Daoy (cell line): ENCODE measurements at places on chromosomes 6 and 20.

GRCh38 chr20:24577271-24577909, 108.0 kb downstream of the SYNDIG1 start:
- DNase-seq, result no peak

DNA sequence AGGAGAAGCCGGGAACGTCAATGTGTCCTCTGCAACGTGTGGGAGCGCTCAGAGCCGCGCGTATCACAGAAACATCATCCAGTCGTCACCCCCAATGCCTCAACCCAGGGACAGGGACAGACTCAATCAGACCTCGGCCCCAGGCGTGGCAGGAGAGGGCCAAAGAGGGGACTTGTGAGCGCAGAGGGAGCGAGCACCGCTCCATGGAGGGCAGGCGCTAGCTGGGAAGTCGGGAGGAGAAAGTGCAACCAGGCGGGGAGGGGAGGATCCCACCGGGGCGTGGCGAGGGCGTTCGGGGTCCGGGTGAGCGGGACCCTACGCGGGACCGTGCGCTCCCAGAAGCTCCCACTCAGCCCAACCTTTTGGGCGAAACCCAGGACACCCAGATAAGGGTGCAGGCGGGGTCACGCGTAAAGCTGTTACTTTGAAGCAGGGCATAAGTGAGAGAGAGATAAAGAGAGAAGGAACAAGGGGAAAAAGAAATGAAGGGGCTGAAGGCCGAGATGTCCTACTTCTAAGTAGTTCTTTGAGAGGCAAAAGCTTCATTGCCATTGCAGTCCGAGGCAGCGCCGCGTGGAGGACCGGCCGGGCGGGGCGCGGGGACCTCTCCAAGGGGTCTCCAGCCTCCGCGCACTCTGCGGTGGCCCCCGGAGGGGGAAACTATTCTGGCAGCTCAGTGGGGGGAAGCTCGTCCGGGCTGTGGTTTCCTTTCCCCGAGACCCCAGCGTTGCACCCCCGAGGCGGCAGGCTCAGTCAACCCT, 862 bp upstream of the SOBP start:
- DNase-seq, result peak; percentile 65

DNA sequence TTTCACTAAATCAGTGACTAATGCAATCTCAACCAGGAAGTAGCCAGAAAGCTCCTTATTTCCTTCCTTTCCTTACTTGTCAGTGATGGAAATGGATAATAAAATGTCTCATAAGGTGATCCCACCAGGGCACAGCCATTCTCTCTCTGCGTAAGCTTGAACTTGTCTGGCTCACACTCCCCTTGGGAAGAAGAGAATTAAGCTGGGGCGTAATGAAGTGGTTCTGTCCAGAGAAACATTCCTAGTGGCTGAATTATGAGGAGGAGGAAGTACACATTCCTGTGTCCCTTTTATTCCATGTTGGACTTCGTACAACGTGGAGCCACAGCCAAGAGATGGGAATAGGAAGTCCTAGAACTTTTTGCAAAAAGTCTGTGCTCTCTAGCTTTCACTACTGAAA, 93.7 kb downstream of the MTHFD1L start:
- DNase-seq, result no peak

DNA sequence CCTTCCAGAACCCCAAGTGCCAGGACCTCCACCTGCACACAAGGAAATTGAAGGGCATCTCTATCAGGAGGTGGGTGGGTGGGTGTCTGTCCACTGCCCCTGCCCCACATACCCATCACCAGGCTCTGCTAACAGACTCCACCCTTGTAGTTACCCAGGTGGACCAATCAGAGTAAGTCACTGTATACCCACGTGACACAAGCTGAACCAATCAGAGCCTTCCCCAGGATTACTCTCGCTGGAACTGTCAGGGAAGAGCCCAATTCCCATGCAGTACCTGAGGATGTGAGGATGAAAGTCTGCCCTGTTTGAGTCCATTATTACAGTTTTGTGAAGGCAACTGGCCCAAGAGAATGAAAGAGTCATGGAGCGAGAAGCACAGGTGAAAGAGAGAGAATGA, 4.2 kb downstream of the OCSTAMP start:
- DNase-seq, result no peak

GRCh38 chr6:49556429-49556837, 6.0 kb downstream of the C6orf141 start:
- peak; percentile 92 for DNase-seq

DNA sequence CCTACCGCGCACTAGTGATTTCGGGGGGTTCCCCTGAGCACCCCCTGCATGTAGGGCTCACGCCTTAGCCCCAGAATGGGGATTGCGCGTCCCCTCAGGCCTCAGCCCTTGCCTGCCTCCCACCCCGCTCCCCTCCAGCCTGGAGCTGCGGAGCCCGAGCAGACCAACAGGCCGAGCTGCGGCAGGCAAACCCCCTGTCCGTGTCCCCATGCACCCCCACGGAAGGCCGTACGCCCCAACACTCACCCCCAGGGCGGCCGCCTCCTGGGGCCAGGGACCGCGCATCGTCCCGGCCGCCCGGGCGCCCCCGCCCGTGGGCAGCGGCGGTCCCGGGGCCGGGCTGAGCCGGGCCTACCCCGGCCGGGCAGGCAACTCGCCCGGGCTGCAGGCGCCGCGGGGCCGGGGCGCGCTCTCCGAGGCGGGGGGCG, 1.2 kb upstream of the KCNB1 start:
- DNase-seq, result no peak

DNA sequence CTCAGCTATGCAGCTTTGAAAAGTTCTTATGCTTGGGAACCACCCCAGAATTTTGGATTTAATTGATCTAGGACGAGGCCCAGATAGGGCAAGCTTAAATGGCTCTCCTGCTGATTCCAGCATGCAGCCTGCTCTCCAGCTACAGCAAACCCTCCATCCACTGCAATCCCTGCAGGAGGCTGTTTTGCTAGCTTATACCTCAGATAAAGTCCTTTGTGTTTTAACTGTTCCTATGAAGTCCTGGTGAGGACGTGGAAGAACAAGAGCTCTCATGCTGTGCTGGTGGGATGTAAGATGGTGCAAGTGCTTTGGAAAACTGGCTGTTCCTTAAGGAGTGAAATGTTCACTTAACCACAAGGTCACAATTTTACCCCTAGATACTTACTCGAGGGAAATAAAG, 25.5 kb upstream of the NXT1 start:
- no peak for DNase-seq

- no peak for DNase-seq
Observed at GRCh38 chr6:6975459-6976111, 132.2 kb upstream of the RREB1 start.

DNA sequence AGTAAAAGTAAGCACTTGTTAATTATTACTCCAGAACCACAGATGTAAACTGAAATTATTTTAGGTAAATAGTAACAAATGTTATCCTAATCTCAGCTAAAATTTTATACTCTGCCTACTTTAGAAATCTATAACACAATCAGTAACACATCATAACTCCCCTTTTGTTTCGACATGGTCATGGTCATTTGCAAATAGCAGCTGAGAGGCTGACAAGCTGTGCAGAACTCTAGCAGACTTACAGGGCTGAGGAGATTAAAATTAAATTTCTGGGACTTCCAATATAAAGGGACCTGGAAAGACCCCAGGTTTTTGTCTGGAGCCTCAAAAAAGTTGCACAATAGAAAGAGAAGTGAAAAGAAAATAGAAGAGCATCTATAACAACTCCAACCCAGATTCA, 88.8 kb downstream of the PRL start:
- no peak for DNase-seq

GRCh38 chr6:90984066-90984465, 397.2 kb upstream of the MAP3K7 start:
- no peak for DNase-seq

DNA sequence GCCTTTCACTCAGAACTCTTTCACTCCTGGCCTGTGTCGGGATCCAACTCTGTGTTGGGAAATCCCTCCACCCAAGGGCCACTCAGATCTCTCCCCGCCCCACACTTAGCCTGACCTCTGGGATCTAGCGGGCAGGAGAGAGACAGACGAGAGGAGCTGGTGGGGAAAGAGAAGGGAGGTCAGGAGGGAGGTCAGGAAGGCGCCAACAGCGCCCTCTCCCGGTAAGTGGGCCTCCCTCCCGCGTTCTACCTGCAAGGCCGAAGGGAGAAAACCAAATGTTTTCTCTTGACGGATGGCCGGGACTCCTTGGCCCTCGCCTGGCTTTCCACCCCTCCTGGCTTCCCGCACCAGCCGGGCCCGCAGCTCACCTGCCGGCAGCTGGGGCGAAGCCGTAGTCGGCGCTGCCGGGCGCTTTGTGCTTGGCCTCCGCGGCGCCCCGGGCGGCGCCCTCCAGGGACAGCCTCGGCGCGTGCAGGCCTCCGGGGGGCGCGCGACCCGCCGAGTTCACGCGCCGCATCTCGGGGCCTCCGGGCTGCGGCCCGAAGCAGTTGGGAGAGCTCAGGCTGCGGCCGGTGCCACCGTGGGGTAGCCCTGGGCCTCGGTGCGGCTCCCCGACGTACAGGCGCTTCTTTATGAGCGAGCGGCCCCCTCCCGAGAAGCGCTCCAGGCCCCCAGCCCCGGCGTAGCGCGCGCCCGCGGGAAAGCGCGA, 38.2 kb downstream of the C6orf132 start:
- peak; percentile 81 for DNase-seq

DNA sequence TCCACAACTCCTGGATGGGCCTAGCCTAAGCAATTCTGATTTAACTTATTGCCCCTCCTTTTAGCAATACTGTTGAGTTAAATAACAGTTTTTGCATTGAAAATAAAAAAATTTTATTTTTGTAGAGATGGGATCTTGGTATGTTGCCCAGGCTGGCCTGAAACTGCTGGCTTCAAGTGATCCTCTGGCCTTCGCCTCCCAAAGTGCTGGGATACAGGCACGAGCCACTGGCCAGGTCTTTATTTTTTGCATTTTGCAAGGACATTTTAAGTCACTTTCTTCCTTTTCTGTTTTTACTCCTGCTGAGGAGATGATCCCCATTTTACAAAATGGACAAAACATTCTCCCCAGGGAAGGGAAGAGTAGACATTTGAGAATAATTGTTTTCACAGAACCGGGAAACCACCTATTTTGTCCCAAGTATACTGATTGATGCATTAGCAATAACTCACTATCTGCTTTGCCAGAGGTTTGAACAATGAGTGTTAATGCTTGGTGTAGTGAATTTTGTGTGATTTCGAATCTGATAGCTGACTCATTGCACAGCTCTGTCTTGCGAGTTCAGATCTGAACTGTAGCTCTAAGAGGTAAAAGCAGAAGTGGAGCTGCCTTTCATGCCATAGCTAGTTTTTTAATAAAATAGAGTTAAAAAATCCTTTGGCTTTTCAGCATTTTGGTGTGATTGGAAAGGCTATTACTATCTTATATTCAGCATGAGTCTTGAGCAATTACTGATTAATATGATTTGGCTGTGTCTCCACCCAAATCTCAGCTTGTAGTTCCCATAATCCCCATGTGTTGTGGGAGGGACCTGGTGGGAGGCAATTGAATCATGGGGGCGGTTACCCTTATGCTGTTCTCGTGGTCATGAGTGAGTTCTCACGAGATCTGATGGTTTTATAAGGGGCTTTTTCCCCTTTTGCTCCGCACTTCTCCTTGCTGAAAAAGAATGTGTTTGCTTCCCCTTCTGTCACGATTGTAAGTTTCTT, 20.9 kb downstream of the IGF2R start:
- DNase-seq, result no peak

- no peak for DNase-seq
Observed at GRCh38 chr6:48826152-48826515, 636.9 kb downstream of the MMUT start.

DNA sequence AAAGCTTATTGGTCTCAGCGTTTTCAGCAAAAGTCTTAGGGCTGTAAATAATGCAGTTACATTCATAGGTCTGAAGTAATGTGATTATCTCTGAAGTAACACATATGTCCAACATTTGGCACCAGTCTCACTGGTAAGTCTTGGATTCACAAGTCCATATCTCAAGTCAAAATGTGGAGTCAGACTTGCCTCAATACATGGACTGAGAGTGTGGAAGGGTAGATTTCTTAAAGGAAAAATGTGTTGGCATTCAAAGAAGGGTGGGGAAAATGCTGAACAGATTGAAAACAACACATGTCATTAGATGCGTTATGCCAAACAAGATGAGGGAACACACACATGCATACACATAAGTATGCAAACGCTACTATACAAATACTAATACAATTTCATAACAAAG, 989.0 kb upstream of the MANEA start:
- DNase-seq, result no peak

- no peak for DNase-seq
Observed at GRCh38 chr6:53112404-53112803, 36.2 kb downstream of the GCM1 start.

DNA sequence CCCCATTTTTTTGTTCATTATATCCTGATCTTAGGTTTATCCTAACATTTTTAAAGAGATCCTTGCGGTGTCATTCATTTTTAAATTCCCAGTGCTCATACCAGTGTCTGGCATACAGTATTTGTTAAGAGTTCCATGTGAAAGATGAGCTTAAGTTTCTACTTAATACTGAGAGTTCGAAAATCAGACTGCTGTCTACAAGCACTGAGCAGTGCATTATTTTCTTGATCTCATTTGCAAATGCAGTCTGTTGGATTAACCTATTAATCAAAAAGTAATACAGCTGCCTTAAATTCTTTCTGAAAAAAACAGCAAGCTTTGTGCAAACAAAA, 663 bp downstream of the COQ3 start:
- DNase-seq, result no peak

GRCh38 chr6:41581381-41581991, 35.3 kb downstream of the FOXP4 start:
- peak; percentile 96 for DNase-seq

DNA sequence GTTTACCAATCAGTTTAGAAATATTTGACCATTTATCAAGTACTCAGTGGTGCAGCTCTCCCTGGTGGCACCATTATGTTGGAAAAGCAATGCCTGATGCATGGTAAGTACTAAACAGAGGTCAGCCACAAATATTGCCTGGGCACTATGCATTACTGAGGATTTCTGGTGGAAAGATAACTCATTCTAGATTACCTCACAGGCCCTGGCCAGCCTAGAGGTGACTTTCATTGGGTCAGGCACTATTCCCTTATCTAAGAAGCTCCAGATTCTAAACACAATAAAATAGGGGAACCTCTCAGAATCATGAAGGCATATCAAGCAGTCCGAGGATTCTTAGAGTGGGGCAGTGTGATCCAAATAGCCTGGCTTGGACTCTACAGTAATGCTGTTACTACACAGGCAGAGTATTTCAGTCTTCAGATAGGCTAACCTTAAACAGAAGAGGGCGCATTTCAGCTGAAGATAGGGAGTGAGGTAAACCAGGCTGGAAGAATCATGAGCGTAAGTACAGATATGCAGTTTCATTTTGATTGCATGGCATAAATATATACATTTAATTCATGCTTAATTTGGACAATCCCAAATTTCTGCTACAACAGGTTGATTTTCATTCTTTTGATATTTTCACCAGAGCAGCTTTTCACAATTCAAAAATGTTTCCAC, 12.1 kb downstream of the LGSN start:
- DNase-seq, result peak; percentile 39

DNA sequence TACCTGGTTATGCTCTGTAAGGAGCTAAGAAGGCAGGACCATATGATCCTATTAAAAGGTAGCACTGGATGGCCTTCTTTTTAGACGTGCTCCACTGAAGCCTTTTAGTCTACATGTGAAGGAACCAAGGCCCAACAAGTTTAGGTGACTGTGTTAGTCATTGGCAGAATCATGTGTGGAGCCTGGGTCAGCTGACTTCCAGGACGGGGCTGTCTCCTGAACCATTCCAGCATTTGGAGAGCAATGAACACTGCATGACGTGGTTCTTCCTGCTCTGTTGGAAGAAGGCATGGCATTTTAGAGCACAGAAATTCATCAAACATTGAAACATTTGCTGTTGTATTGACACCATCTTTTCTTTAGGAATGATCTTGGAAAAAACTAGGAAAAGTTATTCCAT, 87.8 kb upstream of the TIAM2 start:
- no peak for DNase-seq
